ENCODE measurements at places on chromosomes 3 and 15.

DNA sequence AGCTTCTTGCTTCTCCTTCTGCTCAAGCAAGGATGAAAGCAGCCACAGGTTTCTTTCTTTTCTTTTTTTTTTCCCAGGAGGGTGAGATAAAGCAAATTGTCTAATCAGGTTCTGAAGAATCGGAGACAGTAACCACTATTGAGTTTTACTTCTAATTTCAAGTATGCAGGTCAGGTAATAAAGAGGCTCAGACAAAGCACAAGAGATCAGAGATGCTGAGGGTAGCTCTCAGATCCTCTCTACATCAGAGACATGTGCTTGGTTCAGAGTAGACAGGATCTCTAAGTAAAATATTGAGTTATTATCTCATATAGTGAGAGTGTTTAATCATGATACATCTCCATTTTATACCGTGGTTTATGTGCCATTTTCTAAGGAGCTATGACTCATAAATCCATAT lies 168.5 kb downstream of the NFKBIZ start:
- DNase-seq = no peak

DNA sequence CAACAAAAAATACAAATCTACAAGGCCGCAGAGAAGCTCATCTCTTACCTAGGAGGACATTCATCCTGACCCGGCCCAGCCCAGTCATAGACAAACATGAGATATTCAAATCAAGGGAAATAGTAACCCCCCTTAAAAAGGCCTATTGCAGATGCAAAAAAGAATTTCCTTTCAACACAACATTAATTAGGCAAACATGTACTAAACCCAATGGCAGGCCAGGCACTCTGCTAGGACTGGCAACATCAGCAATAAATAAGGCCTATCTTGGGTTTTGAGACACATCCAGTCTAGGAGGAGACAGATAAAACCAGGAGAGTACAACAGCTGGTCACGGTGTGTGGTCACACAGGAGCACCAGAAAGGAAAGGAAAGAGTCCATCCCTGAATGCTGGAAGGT lies 61.4 kb downstream of the ADCY5 start:
- DNase-seq = no peak

GRCh38 chr15:44775953-44776352 lies 39.6 kb downstream of the TRIM69 start:
- no peak for DNase-seq

- DNase-seq = peak; percentile 11
Observed at GRCh38 chr3:162052636-162053035, 556.0 kb downstream of the OTOL1 start.

- no peak for DNase-seq
Observed at GRCh38 chr3:193890016-193890897, 245.7 kb upstream of the HES1 start.

DNA sequence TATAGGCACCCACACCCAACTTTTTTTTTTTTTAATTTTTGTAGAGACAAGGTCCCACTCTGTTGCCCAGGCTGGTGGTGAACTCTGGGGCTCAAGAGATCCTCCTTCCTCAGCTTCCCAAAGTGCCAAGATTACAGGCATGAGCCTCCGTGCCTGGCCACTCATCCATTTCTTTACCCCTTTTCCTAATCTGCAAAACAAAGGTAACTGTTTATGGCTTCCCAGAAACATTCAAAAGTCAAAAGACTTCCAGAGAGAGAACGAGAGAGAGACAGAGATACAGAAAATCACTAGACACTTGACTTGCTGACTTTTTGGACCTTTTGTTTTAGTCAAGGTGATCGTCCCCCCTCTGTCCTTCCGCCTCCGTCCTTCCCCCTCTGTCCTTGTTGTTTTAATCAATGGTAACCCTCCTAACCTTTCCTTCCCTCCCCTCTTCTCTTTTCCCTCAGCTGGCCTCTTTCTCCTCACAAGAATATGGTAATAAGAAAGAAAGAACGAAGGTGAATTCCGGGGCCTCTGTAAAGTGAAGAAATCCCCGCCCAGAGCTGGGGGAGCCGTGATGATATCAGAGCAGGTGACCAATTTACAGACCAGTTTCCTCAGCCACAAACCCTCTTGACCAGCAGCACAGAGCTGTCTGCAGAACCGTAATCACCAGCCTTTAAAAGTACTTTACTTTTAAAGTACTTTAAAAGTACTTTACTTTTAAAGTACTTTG lies 21.9 kb downstream of the KLHL6 start:
- DNase-seq = no peak

- DNase-seq = no peak
Observed at GRCh38 chr3:123881771-123882170, 2.4 kb downstream of the MYLK start.

DNA sequence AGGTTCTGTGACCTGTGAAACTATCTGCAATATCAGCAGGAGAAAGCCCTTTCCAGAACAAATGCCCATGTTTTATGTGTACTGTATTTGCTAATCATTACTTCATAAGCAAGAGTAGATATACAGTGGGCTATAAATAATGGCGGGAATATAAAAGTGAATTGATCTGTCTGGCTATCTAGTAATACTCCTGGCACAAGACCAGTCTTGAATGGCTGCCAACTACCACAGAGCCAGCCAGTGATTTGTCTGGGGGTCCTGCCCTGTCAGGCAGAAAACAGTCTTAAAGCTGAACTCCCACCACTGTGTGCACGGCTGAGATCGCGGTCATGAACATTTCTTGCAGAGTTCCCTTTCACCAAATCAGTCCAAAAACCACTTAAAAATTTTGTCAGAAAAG lies 176.3 kb downstream of the MEIS2 start:
- no peak for DNase-seq
